ENCODE measurements at places on chromosomes 6 and 20.

GRCh38 chr20:23079016-23079351 is 7.1 kb downstream of the CD93 start:
- no peak for DNase-seq

GRCh38 chr6:167341665-167342655 is 17.1 kb downstream of the TTLL2 start:
- no peak for DNase-seq

DNA sequence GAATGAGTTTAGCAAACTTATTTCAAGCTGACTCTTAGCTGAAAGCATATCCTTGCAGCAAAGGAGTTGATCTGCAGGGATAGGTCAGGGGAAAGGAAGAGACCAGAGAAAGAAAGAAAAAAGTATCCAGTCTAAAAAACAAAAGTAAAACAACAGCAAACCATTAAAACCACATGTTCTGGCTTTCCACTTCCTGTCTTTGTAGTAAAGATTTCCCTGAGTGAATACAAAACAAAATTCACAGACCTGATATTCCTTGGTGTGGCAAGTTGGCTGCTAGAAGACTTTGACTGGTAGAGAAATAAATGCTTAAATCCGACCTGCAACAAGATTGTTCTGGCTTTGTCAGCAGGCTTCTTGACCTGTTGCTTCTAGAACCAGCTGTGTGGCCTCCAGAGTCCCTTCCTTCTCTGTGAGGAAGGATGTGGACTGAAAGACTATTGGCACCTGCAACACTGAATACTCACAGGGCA is 23.4 kb upstream of the MCM3 start:
- DNase-seq = no peak

DNA sequence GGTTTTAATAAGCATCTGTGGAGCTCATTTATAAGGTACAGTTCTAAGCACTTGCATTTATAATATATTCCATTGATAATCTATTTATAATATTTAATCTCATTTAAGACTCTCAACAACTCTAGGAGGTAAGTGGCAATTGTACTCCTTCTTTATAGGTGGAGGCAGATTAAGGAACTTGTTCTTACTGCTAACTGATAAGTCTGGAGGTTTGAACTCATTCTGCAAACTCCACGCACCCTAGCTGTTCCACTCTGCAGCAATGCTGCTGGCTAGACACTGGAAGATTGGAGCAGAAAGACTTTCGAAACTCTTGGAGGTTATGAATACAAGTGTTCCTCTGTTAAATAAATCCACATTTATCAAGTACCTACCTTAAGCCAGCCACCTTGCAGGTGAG is 793 bp upstream of the HDAC2 start:
- peak; percentile 16 for DNase-seq

GRCh38 chr6:54308289-54308985 is at the start of gene TINAG:
TSS of gene TINAG (plus strand) at chr6:54308441. CDS start at chr6:54308551, 110 bp downstream.
- DNase-seq = no peak
